H1 (cell line): ENCODE measurements at places on chromosomes 6 and 20.

DNA sequence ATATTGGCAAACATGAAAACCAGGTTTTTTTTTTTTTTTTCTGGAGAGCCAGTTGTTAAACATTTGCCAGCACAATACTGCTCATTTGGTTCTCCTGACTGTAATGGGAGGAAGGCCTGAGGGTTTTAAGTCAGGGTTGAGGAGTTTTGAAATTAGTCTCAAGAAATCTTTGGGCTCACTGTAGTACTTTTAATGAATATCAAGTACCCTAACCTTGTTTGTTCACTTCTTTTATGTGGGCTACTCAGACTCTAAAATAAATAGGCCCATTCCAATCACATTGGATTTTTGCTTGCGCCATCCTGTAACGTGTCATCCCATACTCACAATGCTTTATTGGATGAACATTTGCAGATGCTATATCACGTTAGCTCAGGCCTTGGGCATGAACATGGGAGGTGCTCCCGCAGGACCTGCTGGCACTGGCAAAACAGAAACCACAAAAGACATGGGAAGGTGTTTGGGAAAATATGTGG is 146.9 kb downstream of the DNAH8 start:
- H3K27ac ChIP-seq = no peak overlapping the region
- no peaks in the 10 kb centered on the region for H3K36me3 ChIP-seq
- no peak for DNase-seq
- no peaks in the 10 kb centered on the region for H3K27me3 ChIP-seq
- H3K4me1 ChIP-seq = no peaks in the 10 kb centered on the region

DNA sequence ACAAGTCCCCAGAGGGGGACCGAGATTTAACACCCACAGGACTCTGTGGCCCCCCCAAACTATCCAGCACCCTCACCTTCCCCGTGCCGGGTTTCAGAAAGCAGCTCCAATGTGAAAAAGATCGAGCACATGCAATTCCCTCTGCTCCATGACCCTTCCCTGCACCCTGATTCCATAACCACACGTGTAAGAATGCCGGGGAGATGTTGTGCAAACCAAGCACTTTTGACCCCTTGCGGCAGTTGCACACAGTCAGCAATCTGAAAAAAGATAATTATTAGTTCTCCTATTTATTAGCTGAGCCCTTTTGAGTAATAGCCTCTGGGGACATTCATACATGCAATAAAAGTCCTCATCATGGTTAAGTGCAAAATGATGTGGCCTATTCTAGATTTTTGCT is 13.0 kb downstream of the FOXQ1 start:
- H3K4me1 ChIP-seq = no peaks in the 10 kb centered on the region
- no peak overlapping the region for H3K4me3 ChIP-seq
- DNase-seq = no peak

DNA sequence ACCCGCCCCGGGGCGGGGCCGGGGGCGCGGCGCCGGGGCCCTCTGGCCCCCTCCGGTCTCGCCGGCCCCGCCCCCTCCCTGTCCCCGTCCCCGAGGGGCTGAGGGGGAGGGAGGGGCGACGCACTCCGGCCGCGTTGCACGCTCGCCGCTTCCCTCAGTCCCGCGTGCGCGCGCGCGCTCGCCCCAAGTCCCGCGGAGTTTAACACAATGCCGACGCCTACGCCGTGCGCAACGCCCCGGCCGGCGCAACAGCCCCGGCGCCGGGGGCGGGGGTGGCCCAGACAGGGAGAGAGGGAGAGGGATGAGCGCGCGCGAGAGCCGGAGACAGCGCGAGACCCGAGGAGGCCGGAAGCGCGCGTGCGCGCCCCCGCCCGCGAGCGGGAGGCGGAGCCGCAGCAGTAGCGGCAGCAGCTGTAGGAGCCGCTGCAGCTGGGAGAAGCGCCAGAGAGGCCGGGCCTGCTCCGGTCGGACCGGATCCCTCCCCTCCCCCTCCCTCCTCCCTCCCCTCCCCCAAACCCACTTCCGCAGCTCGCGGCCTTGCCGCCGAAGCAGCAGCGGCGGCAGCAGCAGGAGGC is 996 bp downstream of the ZBTB2 start:
- peaks cover 5% of the 10 kb centered on the region; the same call in 1 of the 2 replicates for H3K36me3 ChIP-seq
- peak; percentile 94 for DNase-seq
- peak overlapping the region; percentile 89 for H3K4me3 ChIP-seq
- H3K4me1 ChIP-seq = no peaks in the 10 kb centered on the region; the same call in 1 of the 2 replicates
- no peaks in the 10 kb centered on the region for H3K27me3 ChIP-seq

GRCh38 chr6:75478929-75479328 is 14.7 kb downstream of the FILIP1 start:
- H3K4me3 ChIP-seq = no peak overlapping the region
- H3K27ac ChIP-seq = no peak overlapping the region
- peaks cover 5% of the 10 kb centered on the region for H3K4me1 ChIP-seq
- no peak for DNase-seq
- no peaks in the 10 kb centered on the region for H3K36me3 ChIP-seq

DNA sequence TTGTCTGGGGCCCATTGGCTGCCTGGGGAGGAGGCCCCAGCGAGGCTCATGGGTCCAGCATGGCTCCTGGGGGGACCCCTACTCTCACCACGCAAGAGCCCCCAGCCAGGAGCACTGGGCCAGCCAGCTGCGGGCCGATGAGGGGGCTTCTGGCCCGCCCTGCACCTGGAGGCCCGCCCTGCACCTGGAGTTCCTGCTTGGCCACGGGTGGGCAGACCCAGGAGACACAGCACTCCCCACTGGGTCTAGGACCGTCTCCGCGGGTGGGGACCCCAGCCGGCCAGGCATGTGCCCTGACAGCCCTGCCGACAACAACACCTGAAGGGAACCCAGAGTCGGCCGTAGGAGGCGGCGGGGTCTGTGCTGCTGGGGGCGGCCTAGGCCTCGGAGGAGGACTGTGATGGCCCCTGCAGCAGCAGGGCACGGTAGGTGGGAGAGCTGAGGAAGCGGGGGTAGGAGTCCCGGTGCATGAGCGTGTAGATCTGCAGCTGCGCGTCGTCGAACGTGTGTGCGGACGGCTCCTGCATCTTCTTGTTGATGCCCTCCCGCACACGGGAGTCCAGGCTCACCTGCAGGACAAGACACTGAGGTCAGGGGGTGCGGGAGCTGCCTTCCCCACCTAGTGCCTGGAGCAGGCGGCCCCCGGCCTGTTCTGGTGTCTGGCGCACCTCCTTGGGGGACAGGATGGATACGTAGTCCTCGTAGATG is 5.7 kb downstream of the RGS19 start:
- H3K4me3 ChIP-seq = no peak overlapping the region
- peaks cover 4% of the 10 kb centered on the region; the same call in 1 of the 2 replicates for H3K4me1 ChIP-seq
- DNase-seq = no peak
- no peaks in the 10 kb centered on the region; the same call in 1 of the 2 replicates for H3K36me3 ChIP-seq
- H3K27ac ChIP-seq = no peak overlapping the region
- no peaks in the 10 kb centered on the region for H3K27me3 ChIP-seq

DNA sequence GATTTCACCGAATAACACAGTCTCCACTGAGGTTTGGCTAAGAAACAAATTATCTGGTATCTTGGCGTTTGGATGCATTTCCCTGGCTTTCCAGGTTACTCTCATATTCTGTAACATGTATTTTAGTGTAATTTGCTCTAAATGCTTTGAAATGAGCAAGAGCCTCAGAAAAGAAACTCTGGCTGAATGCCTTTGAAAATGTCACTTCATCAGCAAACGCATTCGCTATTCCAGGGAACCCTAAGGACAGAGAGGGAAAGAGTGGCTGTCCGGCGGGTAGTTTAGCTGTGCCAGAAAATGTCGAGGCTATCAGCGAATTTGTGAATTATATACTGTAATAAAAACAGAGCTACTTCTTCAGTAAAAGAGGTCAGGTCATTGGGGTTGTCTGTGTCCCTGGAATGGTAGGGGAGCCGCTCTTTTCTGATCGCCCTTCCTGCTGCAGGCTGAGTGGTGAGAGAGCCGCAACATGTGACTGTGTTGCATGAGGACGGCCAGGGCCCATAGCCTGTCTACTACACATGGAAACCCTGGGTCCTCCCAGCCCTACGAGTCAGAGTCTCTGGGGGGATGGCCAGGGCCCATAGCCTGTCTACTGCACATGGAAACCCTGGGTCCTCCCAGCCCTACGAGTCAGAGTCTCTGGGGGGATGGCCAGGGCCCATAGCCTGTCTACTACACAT is 57.3 kb downstream of the SMOC2 start:
- no peak overlapping the region for H3K4me3 ChIP-seq
- H3K27me3 ChIP-seq = no peaks in the 10 kb centered on the region
- no peak overlapping the region for H3K27ac ChIP-seq
- peaks cover 4% of the 10 kb centered on the region; the same call in 1 of the 2 replicates for H3K4me1 ChIP-seq
- no peaks in the 10 kb centered on the region for H3K36me3 ChIP-seq
- DNase-seq = no peak

DNA sequence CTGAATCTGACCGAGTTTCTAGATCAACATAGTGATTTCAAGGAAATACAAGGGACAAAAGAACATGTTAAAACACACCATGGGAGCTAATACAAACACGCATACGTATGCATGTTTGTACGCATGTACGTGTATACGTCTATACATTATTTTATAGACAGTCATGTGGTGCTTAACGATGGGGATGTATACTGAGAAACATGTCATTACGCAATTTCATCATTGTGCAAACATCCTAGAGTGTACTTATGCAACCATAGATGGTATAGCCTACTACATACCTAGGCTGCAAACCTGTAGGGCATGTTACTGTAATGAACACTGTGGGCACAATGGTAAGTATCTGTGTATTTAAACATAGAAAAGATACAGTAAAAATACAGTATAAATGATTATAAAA is 25.0 kb upstream of the NELFCD start:
- no peak overlapping the region for H3K4me3 ChIP-seq
- DNase-seq = no peak
- H3K36me3 ChIP-seq = no peaks in the 10 kb centered on the region
- no peaks in the 10 kb centered on the region for H3K4me1 ChIP-seq
- no peak overlapping the region for H3K27ac ChIP-seq

- H3K36me3 ChIP-seq = no peaks in the 10 kb centered on the region
- no peak for DNase-seq
- peaks cover 16% of the 10 kb centered on the region for H3K4me1 ChIP-seq
- H3K27ac ChIP-seq = no peak overlapping the region
- no peaks in the 10 kb centered on the region for H3K27me3 ChIP-seq
Measured at GRCh38 chr20:46559685-46560440, 9.4 kb upstream of the OCSTAMP start.

DNA sequence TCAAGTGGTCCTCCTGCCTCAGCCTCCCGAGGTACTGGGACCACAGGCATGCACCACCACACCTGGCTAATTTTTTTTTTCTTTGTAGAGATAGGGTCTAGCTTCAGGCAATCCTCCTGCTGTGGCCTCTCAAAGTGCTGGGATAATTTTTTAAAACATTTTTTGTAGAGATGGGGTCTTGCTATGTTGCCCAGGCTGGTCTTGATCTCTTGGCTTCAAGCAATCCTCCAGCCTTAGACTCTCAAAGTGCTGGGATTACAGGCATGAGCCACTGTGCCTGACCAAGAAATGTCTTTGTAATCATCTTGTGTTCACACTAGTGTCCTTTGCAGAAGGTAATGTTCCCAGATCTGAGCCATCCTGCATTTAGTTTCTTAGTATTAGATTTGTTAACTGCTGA is 61.6 kb downstream of the RIPOR2 start:
- DNase-seq = no peak
- peaks cover 11% of the 10 kb centered on the region; the same call in 1 of the 2 replicates for H3K4me1 ChIP-seq
- H3K36me3 ChIP-seq = peaks cover 3% of the 10 kb centered on the region; the same call in 1 of the 2 replicates
- no peaks in the 10 kb centered on the region for H3K27me3 ChIP-seq
- no peak overlapping the region for H3K27ac ChIP-seq

- H3K4me3 ChIP-seq = no peak overlapping the region
- H3K27me3 ChIP-seq = no peaks in the 10 kb centered on the region
- no peaks in the 10 kb centered on the region for H3K36me3 ChIP-seq
- H3K4me1 ChIP-seq = no peaks in the 10 kb centered on the region
- DNase-seq = no peak
Measured at GRCh38 chr6:84103029-84103428, 69.5 kb downstream of the MRAP2 start.

DNA sequence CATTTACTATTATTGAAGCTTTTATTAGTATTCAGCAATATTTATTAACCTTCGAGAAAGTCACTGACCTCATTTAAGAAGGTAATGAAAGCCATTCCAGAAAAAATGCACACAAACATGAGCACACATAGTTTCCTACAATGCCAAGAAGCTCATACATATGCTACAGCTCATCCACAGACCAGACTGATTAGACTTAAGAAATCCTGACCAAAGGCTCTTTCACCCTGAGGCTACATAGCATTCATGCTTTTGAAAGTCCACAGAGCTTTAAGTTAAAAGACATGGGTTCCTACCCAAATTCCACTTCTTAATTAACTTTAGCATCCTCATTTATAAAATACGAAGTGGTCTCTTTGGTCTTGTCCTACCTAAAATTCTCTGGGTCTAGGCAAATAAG is 430.4 kb downstream of the TBC1D32 start:
- DNase-seq = no peak
- H3K36me3 ChIP-seq = no peaks in the 10 kb centered on the region
- H3K27me3 ChIP-seq = no peaks in the 10 kb centered on the region

DNA sequence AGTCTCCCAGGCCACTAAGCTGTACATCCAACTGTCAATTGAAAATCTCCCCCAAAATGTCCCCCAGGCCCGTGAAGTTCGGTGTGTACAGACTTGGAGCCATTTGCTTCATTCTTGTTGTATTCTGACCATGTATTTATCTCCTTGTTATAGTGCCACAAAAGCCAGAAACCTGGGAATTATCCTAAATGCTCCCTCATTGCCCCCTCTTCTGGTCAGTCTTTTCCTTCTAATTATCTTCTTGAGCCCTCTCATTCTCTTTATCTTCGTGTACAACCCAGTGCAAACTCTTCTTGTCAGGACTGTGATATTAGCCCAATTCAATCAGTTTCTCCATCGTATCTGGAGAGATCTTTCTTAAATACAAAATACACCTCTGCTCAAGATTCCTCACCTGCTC is 64.7 kb downstream of the RFX6 start:
- no peak for DNase-seq
- no peaks in the 10 kb centered on the region for H3K27me3 ChIP-seq
- H3K4me1 ChIP-seq = no peaks in the 10 kb centered on the region

DNA sequence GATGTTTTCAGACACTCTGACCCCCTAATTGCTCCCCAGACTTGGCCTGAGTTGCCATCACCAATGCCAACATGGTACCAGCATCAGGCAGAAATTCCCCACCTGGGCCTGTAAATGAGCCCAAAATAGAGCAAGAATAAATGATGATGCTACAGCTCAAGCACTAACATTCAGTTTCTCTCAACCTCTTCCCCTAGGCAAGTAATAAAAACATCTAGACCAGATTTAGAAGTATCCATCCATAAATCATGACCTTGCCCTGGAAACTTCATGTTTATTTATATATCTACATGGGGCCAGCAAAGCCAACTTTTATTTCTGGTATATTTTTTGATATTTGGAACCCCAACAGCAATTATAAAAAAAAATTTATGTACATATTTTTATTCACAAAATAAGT is 221.4 kb upstream of the PLN start:
- no peak overlapping the region for H3K4me3 ChIP-seq
- H3K27me3 ChIP-seq = no peaks in the 10 kb centered on the region
- H3K36me3 ChIP-seq = no peaks in the 10 kb centered on the region
- no peak for DNase-seq
